ENCODE measurements at places on chromosomes 3 and 15.

GRCh38 chr3:154236331-154236730, 88.0 kb downstream of the DHX36 start:
- no peak for DNase-seq

DNA sequence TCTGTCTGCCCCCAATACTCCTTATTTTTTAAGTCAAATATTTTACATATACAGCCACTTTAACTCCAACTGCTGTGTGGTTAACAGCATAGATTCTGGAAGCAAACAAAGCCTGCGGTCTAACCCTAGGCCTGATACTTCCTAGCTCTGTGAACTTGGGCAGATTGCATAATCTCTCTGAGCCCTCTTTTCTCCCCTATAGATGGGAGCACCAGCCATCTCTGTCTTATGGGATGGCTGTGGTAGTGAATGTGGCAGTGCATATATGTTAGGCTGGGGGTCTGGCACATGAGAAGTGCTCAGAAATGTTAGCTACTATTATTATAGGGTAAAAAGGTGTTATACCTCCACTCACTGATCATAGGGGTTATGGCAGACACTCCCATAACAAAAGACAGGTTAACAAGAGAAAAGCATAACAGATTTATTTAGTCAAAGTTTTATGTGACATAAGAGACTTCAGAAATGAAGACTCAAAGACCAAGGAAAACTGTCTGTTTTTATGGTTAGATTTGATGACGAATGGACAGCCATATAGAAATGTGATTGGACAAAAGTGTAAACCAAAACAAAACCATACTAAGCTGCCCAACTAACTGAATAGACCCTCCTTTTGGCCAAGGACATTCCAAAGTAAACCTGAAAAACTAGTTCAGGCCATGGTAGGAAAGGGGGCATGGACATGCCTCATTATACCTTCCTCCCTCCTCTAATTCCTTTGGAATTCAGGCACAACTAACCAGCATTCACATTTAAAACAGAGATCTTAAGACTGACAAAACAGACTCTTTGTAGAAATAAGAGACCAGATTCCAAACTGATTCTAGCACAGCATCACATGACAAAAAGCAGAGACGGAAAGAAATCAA, 53.9 kb upstream of the DAZL start:
- no peak for DNase-seq

DNA sequence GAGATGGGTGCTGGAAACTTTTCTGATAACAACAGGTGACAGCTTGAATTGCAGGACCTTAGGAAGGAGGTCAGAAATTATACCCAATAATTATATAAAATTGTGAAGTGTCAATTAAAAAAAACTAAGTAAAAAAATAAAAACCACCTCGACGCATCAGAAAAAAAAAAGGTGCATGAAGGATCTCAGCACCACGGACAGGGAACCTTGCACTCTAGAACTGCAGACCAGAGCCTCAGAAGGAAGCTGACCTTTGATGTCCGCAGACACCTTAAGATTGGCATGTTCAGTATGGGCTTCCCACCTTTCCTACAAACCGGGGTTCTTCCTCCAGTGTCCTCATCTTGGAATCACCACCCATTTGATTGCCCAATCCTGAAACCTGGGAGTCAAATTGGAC, 60.9 kb downstream of the SCN10A start:
- no peak for DNase-seq

GRCh38 chr15:78880813-78881212, 8.1 kb downstream of the MORF4L1 start:
- DNase-seq = no peak

DNA sequence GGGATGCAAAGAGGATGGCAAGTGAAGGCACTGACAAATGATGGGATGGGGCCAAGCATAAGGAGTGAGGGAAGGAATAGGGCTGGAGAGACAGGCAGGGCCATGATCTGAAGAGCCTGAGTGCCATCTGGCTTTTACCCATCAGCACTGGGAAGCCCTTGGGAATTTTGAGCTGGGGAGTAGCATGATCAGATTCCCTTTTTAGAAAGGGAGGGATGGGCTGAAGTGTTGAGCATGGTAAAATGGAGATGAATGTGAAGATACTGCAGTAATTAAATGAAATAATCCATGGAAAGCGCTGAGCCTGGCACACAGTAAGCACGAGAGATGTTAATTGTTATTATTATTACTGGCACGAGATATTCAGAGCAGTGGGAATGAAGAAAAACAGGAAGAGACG, 9.9 kb downstream of the RBP1 start:
- no peak for DNase-seq

GRCh38 chr3:177578488-177578887, 381.2 kb upstream of the TBL1XR1 start:
- DNase-seq = no peak

DNA sequence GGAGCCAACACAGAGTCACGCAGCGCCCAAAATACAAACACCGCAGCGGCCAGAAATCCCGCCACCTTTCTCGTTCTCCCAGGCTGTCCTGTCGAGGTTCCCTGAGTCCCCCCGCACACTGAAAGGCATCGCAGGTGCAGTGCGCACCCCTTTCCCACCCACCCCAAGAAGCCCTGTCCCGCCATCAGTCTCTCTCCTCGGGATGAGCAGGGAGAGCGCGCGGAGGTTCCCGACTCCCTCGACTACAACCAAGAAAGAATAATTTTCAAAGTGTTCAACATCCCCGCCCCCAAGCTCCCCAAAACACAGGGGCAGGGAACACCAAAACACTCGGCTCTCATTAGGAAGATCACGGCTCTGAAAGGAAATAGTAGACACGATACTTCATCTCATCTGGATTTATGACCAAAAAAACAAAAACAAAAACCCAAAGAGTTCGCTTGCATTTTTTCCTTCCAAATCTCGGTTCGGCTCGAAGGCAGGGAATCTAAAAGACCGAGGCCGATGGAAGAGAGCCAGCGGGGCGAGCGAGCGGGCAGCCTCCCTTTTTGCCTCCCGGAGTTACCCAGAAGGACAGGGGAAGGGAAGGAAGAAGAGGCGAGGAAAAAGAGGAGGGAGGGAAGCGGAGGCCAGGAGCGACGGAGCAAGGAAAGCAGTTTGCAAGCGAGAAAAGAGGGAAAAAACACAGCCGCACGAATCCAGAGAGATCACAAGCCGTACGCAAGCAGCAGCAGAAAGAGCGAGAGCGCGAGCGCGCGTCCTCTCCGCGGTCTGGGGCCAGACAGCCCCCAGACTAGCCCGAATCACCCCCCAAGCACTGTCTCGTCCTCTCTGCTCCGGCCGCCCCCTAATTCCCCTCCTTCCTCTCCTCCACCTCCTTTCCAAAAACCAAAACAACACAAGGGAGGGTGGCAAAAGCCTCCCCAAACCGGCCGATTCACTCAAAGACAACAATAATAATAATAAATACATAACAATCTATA, 808 bp downstream of the BCL6 start:
- DNase-seq = peak; percentile 77

DNA sequence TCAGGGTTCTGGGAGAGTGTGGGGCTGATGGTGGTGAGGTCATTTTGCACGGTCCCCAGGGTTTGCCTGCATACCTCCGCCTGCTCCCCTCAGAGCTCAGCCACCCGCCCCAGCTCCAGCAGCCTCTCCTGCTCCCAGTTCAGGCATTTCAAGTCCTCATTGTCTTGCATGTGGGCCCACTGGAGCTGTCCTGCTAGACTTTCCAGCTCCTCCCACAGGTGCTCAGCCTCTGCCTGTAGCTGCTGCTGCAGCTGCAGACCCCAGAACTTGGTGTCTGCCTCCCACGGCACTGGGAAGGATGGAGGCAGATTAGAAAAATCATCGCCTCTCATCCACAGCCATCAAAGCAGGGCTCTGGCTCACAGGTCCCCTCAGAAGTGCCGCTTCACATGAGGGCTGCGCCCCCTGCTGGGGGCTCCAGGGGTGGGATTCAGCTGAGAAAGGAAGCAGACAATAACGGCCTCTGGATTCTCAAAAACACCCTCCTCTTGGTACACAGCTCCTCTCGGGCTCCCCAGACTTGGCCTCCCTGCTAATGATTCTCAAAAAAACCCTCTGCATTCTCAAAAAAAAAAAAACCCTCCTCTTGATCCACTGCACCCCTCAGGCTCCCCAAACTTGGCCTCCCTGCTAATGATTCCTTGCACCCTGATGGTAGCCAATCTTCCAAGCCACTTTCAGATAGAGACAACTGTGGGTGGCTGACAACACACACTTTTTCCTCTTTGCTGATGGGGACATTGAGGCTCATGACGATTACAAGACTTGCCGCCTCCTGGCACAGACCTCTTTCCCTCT, 89.3 kb upstream of the C2CD4B start:
- no peak for DNase-seq

- DNase-seq = no peak
Measured at GRCh38 chr3:124636863-124637296, 93.4 kb upstream of the UMPS start.
